Bladder microvascular endothelial cell (primary cell): ENCODE measurements at places on chromosomes 1 and 21. TPM values are rescaled to one million over a fixed set of nuclear protein-coding genes. Genes with fewer than 3 reads are reported as not detected.

FAM89A gene
- 18.3 and 25.9 TPM in 2 replicates for total RNA-seq

SLC45A3 gene
- total RNA-seq = 3.6 and 15.1 TPM in 2 replicates

NBL1 gene
- total RNA-seq = 50.2 and 178 TPM in 2 replicates

NGF gene
- 0.13 and 0.32 TPM in 2 replicates for total RNA-seq
